ENCODE measurements at places on chromosomes 13 and 19. TPM values are rescaled to one million over a fixed set of nuclear protein-coding genes. Genes with fewer than 3 reads are reported as not detected.

SHD gene
- total RNA-seq: not detected

CD37 gene
- not detected for total RNA-seq

ACP5 gene
- total RNA-seq: 17.5 TPM

APOC1 gene
- 10.8 TPM for total RNA-seq

KLF1 gene
- total RNA-seq: not detected

SPRED3 gene
- total RNA-seq: 0.81 TPM

BRCA2 gene
- 1.4 TPM for total RNA-seq

CPB2 gene
- not detected for total RNA-seq

KLF2 gene
- total RNA-seq: 1.3 TPM

IRF2BP1 gene
- total RNA-seq: 28.0 TPM

LYPD3 gene
- 0.38 TPM for total RNA-seq

PTBP1 gene
- 407 TPM for total RNA-seq

CYP4F8 gene
- not detected for total RNA-seq

NECTIN2 gene
- 362 TPM for total RNA-seq

ALKBH7 gene
- total RNA-seq: 134 TPM

CACNG7 gene
- 1.1 TPM for total RNA-seq

CCDC194 gene
- total RNA-seq: not detected

GNA15 gene
- total RNA-seq: not detected

CEP89 gene
- 25.4 TPM for total RNA-seq

CDADC1 gene
- 2.4 TPM for total RNA-seq

ODAD3 gene
- not detected for total RNA-seq

PRKCG gene
- under 0.01 TPM for total RNA-seq

CD209 gene
- not detected for total RNA-seq

FSD1 gene
- total RNA-seq: 13.8 TPM

MBD3L1 gene
- not detected for total RNA-seq

TMEM38A gene
- 0.65 TPM for total RNA-seq

GAPDHS gene
- not detected for total RNA-seq

CGB3 gene
- total RNA-seq: not detected

SIX5 gene
- 26.9 TPM for total RNA-seq

SSBP4 gene
- total RNA-seq: 131 TPM

ZNF541 gene
- 0.13 TPM for total RNA-seq

CALR3 gene
- total RNA-seq: not detected

CEACAM16 gene
- not detected for total RNA-seq

CEACAM21 gene
- not detected for total RNA-seq

ATP8A2 gene
- 2.4 TPM for total RNA-seq

CGB7 gene
- total RNA-seq: 3.4 TPM

SMIM44 gene
- not detected for total RNA-seq

HSH2D gene
- not detected for total RNA-seq

ZNF419 gene
- total RNA-seq: 3.7 TPM

TJP3 gene
- total RNA-seq: 2.5 TPM

GADD45GIP1 gene
- 45.5 TPM for total RNA-seq

FCAR gene
- not detected for total RNA-seq

SLC25A41 gene
- total RNA-seq: not detected

MIER2 gene
- 20.2 TPM for total RNA-seq

PINLYP gene
- 1.3 TPM for total RNA-seq

FFAR1 gene
- total RNA-seq: not detected

FBL gene
- total RNA-seq: 214 TPM
